ENCODE measurements at places on chromosomes 11 and 22. TPM values are rescaled to one million over a fixed set of nuclear protein-coding genes. Genes with fewer than 3 reads are reported as not detected.

ANO1 gene
- polyA plus RNA-seq: 3.6 TPM

ILK gene
- polyA plus RNA-seq: 98.5 TPM

OSBPL5 gene
- 14.9 TPM for polyA plus RNA-seq

MRGPRE gene
- polyA plus RNA-seq: 0.33 TPM

TREH gene
- polyA plus RNA-seq: 3.8 TPM

SLC16A8 gene
- 0.57 TPM for polyA plus RNA-seq

AIFM3 gene
- 4.5 TPM for polyA plus RNA-seq

GRIA4 gene
- polyA plus RNA-seq: 2.4 TPM

MPZL2 gene
- polyA plus RNA-seq: 15.6 TPM

KRTAP5-5 gene
- 0.19 TPM for polyA plus RNA-seq

GVQW3 gene
- polyA plus RNA-seq: 1.9 TPM

TMEM45B gene
- 2.5 TPM for polyA plus RNA-seq

SMCO4 gene
- 41.8 TPM for polyA plus RNA-seq
